ENCODE measurements at places on chromosomes 7 and 10.

DNA sequence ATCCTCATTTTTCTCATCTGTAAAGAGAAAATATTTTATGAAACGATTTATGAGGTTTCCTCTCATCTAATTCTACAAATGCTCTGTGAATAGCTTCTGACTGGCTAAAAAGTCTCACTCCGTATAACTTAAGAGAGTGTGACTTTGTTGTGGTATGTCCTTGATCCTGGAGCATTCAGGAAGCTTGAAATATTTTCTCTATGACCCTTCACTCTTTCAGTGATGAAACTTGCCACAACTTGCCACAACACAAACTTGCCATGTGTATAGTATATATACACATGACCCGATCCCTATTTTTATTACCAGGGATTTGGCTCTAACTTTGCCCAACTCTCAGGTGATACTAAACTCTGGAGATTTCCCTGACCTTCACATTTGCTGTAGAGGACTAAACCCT is 74.1 kb downstream of the TES start:
- DNase-seq: no peak

GRCh38 chr10:35356725-35357092 is 20.4 kb downstream of the CCNY start:
- peak; percentile 39 for DNase-seq

- no peak for DNase-seq
Measured at GRCh38 chr7:1586126-1586826, 16.4 kb upstream of the PSMG3 start.

DNA sequence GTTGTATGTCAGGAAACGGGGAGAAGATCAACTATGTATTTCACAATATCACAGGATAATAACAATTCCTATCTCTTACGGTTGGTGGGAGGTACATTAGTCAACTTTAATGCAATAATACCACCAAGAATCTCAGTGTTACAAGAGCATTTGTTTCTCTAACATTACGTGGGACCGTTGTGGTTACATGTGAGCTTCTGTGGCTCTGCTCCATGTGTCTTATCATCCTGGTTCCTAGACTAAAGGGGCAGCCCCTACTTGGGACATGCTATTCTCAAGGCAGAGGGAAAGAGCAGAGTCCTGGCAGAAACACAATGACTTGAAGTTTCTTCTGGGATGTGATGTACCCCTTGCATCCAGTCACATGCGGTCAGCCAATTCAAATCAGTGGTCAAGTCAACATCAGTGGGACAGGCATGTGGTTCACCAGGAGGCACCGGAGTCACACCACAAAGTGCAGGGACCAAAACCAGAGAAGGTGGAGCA is 2.5 kb upstream of the ZNF22 start:
- DNase-seq: no peak

DNA sequence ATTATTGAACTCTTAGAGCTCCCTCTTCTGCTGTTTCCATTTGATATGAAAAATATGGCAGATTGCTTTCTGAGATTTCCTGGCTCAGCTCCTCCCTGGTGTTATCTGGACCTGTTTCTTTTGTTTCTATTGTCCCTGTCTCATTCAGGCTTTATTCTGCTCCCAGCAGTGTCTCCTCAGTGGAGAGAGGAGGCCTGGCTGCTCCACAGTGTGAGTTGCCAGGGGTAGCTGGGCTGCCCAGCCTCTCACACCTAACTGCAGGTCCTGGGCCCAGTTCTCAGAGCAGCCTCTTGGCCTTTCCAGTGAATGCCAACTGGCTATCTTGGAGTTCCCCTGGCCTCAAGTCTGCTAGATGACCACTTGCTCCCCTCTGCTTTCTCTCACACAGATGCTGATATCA is 127.0 kb downstream of the VPS41 start:
- DNase-seq: no peak

DNA sequence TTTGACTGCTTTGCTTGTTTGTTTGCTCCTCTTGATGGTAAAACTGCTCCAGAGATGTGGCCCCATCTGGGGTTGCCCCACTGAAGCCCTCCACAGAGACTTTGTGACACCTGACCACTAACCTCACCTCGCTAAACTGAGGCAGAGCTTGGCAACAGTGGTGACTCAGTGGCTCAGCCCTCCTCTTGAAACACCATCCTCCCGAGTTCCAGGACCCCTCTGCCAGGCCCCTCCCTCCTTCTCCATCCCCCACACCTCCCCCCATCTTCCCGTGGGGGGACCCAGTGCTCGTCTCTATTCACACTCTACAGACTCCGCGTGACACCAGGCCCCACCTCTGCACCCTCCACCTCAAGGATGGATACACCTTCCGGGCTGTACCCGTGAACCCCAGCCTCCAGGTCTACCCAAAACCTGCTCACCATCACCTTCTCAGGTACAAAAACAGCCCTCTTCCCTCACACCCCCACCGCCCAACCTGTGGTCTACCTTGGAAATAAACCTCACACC is 19.0 kb upstream of the RET start:
- no peak for DNase-seq

- no peak for DNase-seq
Measured at GRCh38 chr10:49023752-49024151, 84.1 kb upstream of the LRRC18 start.

DNA sequence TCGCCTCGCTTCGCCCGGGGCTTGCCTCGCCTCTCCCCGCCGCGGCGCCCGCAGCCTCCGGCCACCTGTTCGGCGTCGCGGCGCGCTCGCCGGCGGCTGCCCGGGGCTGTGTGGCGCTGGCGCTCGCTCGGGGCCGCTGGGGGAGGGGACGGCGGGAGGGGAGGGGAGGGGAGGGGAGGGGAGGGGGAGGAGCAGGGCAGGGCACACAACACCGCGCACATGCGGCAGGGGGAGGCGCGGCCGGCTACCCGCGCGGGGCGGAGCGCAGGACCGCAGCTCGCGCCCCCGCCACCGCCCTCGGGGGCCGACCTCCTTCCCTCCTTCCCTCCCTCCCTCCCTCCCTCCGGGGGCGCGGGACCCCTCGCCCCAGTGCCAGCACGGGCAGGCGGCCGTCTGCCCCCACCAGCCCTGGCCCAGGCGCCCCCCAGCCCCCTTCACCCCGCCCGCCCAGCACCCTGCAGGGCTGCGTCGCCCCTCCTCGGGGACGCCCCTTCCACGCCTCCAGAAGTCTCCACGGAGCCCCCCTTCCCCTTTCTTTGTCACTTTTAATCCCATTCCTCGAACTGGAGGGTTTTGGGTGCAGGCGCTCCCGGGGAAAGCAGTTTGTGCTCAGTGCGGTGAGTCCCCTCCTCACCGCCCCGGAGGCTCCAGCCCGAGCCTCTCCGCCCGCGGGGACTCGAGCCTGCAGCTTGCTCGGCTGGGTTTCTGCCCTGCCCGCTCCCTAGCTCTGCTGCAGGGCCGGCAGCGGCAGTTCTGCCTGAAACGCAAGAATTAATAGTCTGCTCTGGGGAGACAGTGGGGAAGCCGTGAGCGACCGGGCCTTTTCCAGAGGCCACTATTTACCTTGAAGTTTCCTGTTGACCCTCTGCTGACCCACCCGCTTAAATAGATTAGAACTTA is at the start of gene PARD3:
Gene PARD3 (minus strand): TSS at position 112 of the 900 bp plus-strand sequence. CDS start 301 bp downstream, outside the sequence.
- no peak for DNase-seq

GRCh38 chr7:83452256-83452655 is 196.7 kb downstream of the SEMA3E start:
- no peak for DNase-seq

DNA sequence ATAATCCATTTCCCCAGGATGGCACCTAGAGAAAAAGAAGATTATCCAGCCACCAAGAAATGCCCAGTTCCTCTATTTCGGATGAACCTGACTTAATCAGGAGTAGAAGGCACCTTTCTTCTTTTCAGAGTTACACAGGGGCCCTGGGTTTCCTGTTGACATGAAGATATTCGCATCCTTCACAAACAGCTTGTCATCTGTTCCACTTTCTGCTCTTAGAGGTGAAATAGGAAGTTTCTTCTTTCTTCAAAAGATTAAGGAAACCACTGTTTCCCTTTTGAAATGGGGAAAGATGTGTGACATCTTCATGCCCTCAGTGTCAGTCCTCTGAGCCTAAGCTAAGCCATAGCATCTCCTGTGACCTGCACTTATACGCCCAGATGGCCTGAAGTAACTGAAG is 39.1 kb upstream of the RAB18 start:
- no peak for DNase-seq

- DNase-seq: peak; percentile 64
Measured at GRCh38 chr7:2632733-2633537, 1.1 kb downstream of the TTYH3 start.

GRCh38 chr7:23788843-23789242 is 78.8 kb downstream of the STK31 start:
- DNase-seq: no peak

GRCh38 chr10:71193516-71193915 is 18.9 kb upstream of the UNC5B start:
- DNase-seq: no peak

Measured in stimulated activated CD4-positive, alpha-beta T cell treated with anti-CD3 and anti-CD28 coated beads, Interleukin-4, amount 100 ng/mL, for 24 hours (primary cell).